ENCODE measurements at places on chromosomes 13 and 19. TPM values are rescaled to one million over a fixed set of nuclear protein-coding genes. Genes with fewer than 3 reads are reported as not detected.

DNA sequence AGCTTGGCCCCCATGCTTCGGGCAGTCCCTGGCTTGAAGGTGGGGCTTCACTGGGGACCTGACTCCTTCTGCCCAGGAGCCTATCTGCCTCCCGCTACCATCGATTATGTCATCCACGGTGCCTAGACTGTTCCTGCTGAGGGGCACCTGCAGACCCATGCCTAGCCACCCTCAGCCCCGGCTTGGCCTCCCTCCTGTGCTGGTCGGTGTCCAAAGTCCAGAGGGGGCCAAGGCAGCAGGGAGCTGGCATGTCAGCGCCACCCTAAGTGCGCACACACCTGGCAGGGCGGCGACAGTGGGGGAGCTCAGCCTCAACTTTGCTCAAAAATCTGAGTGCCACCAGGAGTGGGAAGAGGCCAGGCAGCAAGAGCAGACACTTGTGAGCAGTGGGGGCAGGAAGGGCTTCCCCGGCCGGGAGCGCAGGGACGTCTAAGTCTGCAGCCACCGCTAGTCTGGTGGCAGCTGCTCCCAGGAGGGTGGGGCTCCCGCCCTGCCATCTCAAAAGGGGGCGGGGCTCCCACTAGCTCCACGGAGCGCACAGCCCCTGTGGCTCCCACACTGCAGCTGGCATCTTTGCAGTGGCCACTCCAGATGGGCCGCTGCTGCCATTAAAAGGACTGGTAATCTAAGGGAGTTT, 13.5 kb upstream of the URAD start:
- no peak for DNase-seq

DNA sequence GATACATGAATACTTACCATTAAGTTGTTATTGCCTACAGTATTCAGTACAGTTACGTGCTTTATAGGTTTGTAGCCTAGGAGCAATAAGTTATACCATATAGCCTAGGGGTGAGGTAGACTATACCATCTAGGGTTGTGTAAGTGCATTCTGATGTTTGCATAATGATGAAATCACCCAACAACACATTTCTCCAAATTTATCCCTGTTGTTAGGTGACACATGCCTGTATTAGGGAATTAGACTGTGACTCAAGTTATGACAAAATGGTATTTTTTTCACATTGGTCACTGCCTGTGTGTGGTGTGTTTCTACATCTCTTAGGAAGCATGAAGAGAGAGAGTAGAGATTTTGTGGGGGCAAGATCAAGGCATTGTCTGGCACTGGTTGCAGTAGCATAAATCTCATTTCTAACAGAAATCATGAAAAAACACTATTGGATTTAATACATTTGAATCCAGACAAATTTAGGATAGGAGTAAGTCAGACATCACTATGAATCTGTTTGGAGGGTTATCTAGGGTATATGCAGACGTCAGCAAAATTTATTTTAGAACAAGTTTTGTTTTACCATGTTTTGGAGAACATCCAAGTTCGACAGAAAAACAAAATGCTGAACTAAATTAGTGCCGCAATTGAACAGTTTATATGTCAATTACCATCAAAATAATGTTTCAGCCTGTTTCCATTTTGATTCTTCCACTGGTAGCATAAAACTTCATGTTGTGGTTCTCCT, 332.1 kb downstream of the LMO7 start:
- DNase-seq = no peak

The ABCA7 gene
- total RNA-seq = 2.9 TPM

The OLFM4 gene
- not detected for total RNA-seq

The ALOX5AP gene
- 1.1 TPM for total RNA-seq
